ENCODE measurements at places on chromosomes 6 and 20.

DNA sequence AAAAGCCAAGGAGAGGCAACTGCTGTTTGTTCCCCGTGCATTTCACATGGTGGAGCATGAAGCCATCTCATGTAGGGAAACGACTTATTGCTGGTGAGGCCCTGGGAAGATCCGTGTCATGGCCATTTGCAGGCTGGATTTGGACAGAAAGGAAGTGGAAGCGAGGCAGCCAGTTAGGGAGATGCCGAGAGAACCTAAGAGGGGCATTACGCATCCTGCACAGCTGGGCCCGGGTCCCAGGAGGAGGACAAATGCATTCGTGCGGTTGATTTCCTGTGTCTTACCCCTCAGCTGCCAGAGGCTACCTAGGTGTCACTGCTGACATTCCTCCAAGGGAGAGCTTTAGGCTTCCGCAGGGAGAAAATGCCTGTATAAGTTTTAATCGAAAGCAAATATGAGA is 316.2 kb upstream of the CDYL start:
- no peak for DNase-seq

DNA sequence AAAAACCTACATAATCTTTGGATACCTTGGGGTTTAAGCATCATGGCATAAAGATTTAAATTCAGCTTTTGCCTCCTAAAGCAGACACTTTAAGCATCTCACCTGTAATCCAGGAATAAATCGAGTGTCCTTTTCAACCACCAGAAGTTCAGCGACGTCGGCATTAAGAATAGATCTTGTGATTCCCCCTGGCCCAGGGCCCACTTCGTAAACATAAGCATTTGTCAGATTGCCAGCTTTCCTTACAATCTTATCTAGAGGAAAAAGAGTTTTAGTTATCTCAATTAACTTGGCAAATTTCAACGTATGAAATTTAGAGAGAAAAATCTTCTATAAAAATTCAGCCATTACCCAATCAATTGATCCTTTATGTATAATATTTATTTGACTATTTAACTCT is 3.2 kb downstream of the TFB1M start:
- peak; percentile 21 for DNase-seq

- DNase-seq = no peak
These were observed 46.7 kb downstream of the MAP1LC3A start for GRCh38 chr20:34604980-34605788.

GRCh38 chr20:37114012-37114411 is 18.2 kb upstream of the RBL1 start:
- no peak for DNase-seq

DNA sequence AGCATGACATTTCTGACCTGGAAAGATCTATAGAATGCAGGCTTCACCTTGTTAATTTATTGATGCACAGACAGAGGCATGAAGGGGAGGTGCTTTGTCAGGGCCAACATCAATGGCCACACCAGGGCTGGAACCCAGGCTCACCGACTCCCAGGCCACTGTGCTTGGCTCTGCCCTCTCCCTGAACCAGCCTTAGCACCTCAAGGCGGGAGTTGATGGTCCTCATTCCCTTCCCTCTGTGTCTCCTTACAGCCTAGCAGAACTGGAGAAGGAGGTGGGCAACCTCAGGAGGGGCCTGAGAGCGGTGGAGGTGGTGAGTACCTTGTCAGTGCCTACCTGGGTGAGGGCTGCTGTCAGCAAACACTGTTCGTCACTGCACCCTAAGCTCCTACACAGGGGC is 35.6 kb downstream of the MOCS1 start:
- DNase-seq = no peak

- DNase-seq = no peak
These were observed 5.2 kb downstream of the DLGAP4 start for GRCh38 chr20:36311141-36311853.

DNA sequence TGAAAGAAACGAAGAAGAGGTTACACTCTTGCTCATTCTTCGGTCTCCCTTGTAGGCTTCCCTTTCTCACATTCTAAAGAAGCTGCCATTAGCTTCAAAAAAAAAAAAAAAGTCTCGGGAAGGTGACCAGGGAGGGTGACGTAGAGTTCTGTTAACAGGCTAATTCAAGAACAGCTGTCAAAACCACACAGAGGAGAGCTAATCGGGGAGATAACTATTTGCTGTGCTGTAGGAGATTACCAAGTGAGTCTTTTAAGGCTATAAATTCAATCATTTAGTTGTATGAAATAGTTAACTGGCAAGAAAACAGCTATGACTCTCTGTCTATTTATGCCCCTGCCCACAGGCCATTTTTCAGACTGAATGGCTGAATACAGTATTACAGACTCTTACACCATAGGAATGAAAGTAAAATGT is 256.8 kb downstream of the SYNE1 start:
- DNase-seq = no peak

GRCh38 chr6:34110610-34111009 is 35.3 kb downstream of the GRM4 start:
- peak; percentile 46 for DNase-seq

DNA sequence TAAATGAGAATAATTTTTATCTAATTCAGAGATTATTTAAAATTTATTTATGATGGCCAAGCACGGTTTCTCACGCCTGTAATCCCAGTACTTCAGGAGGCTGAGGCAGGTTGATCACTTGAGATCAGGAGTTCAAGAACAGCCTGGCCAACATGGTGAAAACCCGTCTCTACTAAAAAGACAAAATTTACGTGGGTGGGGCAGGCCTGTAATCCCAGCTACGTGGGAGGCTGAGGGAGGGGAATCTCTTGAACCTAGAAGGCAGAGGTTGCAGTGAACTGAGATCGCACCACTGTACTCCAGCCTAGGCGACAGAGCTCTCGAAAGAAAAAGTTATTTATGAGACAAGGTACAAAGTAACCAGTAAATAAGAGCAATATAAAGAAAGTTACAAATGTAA is 59.5 kb upstream of the AGPAT4 start:
- no peak for DNase-seq

GRCh38 chr6:139905404-139906052 is 531.1 kb upstream of the CITED2 start:
- no peak for DNase-seq

DNA sequence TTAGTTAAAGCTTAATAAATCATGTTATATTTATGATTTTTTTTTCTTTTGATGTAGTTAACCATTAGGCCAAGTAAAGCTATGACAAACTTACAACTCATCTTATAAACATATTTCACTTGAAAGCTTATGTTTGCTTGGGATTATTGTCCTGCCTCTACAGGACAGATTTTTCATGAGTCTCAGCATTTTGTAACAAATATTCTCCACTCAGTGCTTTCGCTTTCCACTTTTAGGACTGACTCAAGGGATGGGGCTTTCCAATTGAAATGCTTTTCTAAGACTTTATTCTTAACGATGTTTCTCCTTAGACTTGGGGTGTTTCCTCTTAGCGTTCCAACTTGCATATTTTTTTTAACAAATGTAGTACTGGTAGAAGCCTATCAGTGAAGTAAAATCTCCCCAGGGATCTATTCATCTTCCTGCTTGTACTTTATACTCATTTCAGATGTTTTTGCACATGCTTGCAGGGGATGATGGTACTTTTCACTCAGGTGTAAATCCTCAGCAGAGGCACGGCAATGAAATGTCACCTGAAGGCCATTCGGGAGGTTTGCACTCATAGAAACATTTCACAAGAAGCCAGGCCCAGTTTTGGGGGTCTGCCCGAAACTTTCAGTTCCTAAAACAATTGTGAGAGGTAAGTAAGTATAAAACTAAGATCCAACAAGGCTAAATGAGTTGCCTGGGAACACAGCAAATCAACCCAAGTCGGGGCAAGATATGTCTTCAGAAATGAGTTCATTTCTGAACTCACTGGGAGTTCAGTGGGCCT is 298.1 kb upstream of the FOXQ1 start:
- no peak for DNase-seq

DNA sequence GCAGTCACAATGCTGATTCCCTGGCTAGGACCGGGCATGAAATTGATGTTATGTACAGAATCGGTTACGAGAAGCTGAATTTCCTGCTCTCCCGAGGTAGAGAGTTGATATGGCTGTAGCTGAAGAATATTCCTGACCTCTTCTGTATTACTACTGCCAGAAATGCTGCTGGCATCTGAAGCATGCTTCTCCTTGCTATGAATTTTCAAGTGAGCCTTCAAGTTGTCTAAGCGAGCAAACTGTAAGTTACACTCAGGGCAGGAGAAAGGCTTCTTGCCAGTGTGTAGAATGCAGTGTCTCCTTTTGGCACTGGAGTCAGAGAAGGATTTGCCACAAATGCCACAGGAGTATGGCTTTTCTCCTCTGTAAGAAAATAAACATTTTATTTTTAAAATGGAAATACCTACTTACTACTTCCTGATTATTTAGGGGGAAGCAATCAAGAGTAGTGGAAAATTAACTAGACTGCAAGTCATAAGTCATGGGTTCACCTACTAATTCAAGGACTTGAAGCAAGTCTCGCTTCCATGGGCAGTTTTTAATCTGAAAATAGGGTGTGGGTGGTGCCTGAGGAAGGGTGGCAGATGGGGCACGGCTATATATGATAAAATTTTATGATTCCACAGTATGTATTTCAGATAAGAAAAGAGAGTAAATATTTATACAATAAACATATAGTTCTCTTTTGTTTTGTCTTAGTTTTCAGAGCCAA is 10.8 kb upstream of the MICAL1 start:
- DNase-seq = no peak

GRCh38 chr6:85620308-85620707 is 22.4 kb downstream of the SYNCRIP start:
- no peak for DNase-seq

- DNase-seq = no peak
These were observed 2.3 kb upstream of the ALDH5A1 start for GRCh38 chr6:24492475-24492874.

Measured in COR-L47 (cell line).